ENCODE measurements at places on chromosomes 7 and 10. TPM values are rescaled to one million over a fixed set of nuclear protein-coding genes. Genes with fewer than 3 reads are reported as not detected.

Gene GIMAP1
- total RNA-seq, result 1.3 TPM

Gene SAP25
- total RNA-seq, result 6.6 TPM

Gene RNF148
- 9.3 TPM for total RNA-seq

Gene CALHM3
- not detected for total RNA-seq

Gene C10orf67
- 2.2 TPM for total RNA-seq

Gene BMPER
- total RNA-seq, result 36.8 TPM

Gene EBLN1
- total RNA-seq, result not detected

Gene VAX1
- 2.4 TPM for total RNA-seq

Gene ERVW-1
- total RNA-seq, result not detected

Gene SAMD9L
- 5.6 TPM for total RNA-seq

Gene ANKRD61
- not detected for total RNA-seq

Gene LDB3
- 9.0 TPM for total RNA-seq

Gene NUTM2B
- 0.29 TPM for total RNA-seq

Gene TAF5
- total RNA-seq, result 4.9 TPM

Gene LMOD2
- total RNA-seq, result not detected
